MCF 10A (cell line): ENCODE measurements at places on chromosomes 2 and 18.

DNA sequence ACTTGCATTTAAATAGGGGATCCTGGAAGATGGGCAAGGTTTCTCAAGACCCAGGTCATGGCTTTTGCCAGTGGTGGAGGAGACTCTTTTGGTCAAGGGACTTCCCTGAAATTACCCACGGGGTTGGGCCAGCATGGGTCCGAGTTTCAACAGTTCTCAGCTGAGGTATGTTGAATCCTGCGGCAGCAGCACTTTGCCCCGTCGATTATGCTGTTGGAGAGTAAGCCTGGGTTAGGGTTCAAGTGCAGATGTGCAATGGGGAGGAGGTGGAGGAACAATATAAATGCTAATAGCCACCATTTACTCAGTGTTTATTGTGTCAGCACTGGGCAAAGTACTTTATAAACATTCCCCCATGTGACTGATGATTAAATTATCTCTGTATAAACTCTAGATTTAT is 96.0 kb upstream of the GATA6 start:
- DNase-seq: no peak

GRCh38 chr18:46402396-46402795 is 254.6 kb downstream of the LOXHD1 start:
- no peak for DNase-seq

DNA sequence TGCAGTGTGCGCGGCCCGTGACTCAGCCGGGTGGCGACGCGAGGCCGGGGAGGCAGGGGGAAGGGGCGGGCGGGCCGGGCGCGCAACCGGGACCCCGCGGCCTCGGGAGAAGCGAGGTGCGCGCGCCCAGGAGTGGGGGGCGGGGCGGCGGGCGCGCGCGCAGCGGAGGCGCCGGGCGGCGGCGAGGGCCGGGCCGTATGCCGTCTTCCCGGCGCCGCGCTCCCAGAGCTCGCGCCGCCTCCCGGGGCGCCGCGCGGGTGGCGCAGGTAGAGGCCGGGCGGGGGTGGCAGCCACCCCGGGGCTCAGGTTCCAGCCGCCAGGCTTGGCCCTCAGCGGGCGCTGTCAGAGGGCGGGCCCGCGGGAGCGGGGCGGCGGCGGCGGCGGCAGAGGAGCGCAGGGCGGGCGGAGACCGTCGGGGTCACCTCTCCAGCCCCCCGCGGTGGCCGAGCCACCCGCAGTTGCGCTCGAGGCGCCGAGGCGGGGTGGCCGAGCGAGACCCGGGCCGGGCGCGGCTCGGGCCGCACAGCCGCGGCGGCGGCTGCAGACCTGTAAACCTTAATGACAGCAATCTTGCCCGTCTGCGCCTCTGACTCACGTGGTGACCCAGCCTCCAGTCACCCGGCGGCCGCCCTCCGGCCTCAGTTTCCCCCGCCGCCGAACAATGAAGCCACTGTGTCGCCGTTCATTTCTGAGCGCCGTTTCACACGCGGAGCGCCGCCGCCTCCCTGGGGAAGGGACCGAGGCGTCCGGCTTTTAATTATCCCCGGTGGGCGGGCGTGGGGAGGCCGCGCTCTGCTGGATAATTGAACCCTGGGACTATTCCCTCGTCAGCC is 25.3 kb upstream of the SMAD7 start:
- peak; percentile 57 for DNase-seq

DNA sequence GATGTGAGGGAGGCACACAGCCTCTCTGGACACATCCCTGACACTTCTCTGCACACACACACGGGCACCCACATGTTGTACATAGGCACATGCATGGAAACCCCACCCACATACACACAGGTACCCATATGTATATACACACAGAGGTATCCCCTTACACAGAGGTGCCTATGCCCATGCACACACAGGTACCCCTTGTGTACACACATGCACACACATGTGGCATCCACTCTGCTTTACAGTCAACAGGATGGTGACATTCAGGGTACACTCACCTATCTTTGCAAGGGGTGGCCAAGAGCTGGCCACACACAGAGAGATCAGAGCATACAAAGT is 59.5 kb downstream of the FAM168B start:
- no peak for DNase-seq

GRCh38 chr2:129167456-129167855 is 812.0 kb upstream of the RAB6C start:
- DNase-seq: no peak

DNA sequence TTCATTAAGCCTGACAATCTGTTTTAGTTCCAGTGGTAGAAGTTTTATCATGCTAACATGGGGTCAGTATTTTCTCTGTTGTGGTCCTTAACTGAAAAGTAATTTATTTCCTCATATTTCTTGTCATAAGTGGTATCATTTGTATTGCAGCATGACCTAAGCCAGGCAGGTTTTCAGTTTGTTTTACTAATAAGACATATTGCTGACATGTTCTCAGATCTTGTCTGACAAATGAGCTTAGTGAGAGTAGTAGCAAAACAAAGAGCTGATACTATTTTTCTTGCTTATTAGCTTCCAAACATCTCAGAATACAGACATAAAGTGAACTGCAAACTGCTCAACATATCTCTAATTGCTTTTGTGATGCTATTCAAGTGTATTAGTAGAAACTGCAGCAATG is 293.6 kb downstream of the DSEL start:
- no peak for DNase-seq

DNA sequence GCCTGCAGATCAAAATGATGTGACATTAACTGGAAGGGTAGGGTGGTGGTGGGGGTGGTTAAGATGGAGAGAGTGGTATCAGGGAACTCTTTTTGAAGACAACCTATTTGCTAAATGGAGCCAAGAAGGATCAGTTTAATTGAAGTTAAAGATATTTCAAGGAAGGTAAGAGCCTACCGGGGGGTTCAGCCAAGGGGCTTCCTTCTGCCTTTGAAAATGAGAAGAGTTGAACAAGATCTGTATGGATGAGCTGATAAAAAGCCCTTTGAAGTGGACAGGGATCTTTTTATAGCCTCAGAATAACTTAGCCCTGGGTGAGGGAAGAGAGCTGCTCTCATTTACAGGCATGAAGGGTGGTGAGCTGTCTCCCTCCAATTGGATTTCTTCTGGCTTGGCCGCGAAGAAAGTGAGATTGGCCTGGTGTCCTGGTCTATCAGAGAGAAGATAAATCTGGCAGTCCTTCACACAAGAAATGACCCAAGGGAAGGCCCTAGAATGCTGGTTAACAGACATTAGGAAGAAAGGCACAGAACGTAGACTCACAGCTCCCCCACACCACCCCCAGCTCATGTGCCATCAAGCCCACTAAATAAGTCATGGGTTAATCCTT is 439.8 kb downstream of the TNS1 start:
- no peak for DNase-seq

DNA sequence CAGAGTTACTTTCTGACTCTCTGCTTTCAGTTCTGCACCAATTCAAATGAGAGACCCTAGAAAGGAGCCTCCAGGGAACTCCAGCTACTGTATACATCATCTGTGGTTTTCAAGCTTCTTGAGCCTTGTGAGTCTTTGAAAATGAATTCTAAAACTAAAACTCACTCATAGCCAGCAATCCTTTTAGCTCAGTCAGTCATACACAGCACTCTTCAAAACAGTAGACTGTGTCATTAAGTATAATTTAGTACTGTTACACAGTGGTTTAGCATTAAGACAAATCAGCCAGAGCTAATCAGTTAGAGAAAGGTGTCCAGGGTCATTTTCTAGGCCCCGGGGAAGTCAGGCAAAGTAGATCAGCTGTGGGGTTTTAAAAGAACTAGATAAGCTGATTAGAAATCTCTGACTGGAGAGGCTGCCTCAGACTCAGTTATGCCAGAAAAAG is 322.1 kb upstream of the THUMPD2 start:
- DNase-seq: no peak

DNA sequence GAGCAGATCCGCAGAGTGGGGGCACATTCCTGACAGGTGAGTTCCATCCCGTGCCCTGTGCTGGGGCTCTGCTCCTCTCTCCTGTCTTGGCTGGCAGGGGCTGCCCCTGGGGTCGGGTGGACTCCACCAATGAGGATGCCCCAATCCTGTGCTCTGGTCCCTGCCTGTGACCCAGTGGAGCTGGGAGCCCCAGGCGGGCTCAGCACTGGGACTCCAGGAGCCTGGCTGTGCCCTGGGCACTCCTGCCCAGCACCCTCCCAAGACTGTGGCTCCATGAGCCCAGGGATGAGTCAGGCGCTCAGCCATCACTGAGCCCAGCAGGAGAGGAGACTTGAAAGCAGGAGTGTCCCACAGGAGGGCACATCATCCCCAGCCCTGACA is 53.9 kb downstream of the MBP start:
- DNase-seq: peak; percentile 33

DNA sequence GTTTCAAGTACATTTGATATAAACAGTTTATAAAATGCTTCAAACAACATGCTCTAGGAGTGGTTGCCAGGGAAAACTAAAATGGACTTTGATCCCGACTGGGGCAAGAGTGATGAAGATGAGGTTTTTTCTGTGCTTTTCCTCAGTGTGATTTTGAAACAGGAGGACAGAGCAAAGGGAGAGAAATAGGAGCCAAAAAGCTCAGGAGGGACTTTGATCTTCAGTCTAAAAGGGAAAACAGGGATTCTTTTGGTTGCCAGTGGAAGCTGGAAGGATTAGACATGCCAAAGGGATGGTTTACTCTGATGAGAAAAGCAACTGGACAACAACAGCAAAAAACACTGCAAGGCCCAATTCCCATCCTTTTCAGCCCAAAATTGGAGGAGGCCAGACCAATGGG is 95.5 kb downstream of the LTBP1 start:
- DNase-seq: no peak

GRCh38 chr2:231632559-231633142 is 40.0 kb downstream of the TEX44 start:
- peak; percentile 59 for DNase-seq

DNA sequence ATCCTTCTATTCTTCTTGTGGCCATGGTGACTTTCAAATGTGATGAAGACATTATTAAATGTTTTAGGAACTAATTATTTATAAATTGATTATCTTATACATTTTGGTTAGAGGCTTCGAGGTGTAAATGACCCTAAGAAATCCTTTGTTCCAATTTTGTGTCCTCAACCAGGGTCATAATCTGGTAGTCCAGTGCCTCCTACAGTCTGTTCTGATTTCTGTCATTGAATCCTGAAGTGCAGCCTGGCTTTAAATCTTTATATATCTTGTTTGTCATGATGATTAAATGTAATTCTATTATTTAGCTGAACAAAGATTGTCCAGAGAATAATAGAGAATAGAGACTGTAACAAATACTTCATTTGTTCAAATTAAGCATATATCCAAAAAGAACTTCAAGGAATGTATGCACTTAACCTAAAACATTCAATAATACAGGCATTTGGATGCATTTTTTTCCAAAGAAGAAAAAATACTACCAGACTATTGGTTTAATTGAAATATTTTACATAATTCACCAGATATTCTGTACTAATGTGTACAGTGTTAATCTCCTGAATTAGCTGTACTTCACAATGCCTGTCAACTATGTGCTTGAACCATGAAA is 89.8 kb downstream of the PRPF40A start:
- DNase-seq: peak; percentile 39

GRCh38 chr2:175847128-175847527 is 154.9 kb downstream of the LNPK start:
- DNase-seq: no peak

GRCh38 chr18:74892066-74892627 is 294.5 kb downstream of the ZNF407 start:
- DNase-seq: no peak

GRCh38 chr2:203637471-203638167 is 68.8 kb upstream of the CD28 start:
- no peak for DNase-seq

DNA sequence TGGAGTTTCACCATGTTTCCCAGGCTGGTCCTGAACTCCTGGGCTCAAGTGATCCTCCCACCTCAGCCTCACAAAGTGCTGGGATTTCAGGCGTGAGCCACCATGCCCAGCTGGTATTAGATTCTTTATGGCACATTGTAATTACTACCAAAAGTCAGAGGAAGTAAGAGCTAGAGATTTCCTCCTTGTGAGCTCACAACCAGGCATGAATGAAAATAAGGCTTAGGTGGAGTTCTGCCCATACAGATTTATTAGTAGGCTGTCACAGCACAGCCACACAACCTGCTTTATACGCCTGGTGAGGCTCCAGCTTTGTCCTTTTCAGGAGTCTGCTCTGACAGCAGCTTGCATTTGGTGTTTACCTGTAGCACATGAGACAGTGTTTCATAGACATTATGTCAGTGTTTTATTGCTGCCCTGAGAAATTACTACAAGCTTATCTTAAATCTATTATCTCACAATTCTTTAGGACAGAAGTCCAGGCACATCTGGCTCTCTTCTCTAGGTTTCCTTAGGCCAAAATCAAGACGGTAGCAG is 156.6 kb downstream of the TANC1 start:
- DNase-seq: no peak
